Cerebellum (tissue), 4 donors: ENCODE measurements at places on chromosomes 16 and 17.

GRCh38 chr17:56793957-56794356 is 39.8 kb downstream of the C17orf67 start:
- no peak for DNase-seq

DNA sequence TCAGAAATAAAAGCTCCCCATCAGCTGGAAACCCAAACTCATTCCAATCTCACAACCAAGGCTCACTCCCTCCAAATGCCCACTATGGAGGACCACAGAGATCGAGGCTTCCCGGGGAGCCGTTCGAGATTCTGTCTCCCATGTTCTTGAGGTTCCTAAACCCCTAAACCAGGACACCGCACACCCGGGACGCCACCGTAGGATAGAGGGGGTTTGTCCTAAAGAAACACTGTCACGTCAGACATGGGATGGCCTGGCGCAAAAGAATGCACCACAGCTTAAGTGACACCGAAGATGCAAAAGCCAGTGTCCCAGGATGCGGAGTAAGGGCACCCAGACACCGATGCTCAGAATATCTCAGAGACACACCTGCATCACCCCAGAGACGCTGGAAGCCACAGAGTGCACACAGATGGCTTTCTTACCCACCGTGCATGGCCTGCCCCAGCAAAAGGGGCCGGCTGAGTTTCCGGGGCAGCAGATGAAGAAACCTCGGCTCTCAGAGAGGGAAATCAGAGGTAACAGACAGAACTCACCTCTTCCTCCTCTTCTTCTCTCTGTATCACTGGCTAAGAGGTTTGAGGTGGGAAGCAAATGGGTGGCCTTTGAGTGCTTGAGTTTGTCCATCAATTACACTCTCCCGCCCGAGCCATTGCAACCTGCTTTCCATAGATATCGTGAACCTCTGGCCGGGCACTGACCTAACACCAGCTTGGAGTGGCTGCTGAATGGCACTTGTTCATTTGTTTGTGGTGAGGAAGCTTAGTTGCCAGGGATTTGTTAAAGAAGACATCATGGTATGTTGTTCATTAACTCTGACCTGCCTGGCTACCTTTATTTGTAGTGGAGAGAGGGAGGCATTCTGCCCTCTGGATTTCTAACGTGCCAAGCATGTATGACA is 65.1 kb upstream of the TNRC6C start:
- DNase-seq = no peak

GRCh38 chr16:86959729-86960128 is 357.5 kb downstream of the C16orf95 start:
- DNase-seq = no peak

DNA sequence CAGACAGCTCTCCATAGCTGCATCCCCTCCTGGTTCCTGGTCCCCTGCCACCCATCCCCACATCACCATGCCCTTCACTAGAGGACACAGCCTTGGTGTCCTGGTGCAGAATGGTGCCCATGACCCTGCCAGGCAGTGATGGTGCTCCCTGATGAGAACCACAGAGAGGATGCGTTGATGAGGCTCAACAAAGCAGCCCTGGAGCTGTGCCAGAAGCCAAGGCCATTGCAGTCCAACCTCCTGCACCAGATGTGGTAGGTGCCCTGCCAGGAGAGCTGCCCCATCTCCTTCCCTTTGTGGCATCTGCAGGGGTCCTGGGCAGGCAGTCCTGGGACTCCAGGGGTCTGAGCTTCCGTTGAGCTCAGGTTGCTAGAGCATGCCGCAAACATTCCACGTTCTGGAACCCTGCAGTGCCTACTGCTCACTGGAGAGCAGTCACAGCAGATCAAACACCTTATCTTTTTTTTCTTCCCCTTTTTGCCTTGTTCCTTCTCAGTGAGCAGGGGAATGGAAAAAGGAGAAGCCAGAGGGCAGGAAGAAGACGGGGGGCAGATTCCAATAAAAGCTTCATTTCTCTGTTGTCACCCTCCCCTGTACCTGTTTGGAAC is 5.3 kb upstream of the EPN3 start:
- no peak for DNase-seq

DNA sequence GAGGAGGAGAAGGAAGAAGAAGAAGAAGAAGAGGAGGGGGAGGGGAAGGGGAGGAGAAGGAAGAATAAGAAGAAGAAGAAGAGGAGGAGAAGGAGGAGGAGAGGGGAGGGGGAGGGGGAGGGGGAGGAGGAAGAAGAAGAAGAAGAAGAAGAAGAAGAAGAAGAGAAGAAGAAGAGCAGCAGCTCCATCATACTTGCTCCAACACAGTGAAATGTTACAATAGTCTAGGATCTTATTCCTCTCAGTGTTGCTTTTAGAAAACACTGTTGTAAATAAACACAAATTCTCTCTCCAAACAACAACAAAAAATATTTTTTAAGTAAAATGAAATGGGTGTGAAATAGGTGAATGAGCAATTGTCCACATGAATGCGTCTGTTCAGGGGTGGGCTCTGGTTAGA is 126.6 kb upstream of the KCNJ16 start:
- DNase-seq = no peak

GRCh38 chr16:28837672-28838557 is 8.2 kb downstream of the TUFM start:
- no peak for DNase-seq

DNA sequence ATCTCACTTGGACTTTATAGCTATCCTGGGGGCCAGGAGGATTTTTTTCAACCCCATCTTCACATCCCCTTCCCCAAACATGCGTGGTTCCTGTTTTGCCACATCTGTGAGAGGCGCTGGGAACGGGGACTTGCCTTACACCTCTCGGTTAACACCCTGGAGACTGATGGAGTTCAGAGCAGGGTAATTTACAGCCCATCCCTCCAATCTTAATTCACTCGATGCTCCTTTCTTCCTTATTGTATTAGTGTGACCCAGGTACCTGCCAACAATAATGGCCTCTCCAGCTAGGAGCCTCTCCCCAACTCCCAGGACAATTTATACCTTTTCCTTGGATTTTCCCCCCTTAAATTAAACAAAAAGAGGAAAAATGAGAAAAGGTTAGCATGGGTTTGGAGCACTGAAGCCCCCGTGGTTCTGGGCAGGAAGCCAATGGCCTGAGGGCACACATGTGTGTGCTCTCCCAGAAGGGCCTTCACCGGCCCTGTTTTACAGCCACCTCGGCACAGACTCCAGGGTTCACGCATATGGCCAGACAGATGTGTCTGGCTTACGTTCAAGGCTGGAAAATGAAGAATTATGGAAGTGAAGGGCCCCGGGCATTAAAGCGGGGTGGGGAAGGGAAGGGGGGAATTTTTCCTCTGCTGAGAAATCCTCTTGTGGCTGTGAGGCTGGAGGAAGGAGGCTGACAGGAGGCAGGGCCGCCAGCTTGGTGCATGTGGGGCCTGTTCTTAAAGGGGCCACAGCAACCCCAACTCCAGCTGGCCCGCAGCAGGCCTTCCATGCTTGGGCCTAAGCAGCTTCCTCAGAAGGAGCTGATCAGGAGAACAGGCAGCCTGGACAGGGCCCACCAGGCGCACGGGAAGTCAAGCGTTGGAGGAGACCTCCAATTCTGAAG is 21.4 kb downstream of the HIC1 start:
- DNase-seq = no peak

DNA sequence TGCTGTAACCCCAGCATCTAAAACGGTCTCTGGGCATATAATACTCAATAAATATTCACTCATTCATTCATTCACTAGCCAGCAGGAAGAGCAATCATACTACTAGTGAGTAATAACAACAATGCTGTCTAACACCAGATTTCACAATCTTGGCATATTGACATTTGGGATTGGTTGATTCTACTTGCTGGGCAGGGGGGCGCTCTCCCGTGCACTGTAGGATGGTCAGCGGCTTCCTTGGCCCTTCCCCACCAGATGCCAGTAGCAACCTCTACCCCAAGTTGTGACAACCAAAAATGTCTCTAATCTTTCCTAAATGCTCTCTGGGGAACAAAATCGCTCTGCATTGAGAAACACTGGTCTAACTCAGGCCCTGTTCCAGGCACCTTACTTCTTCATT is 20.7 kb downstream of the WFDC1 start:
- DNase-seq = no peak

- DNase-seq = no peak
These were observed 84.7 kb downstream of the PLCG2 start for GRCh38 chr16:81863630-81864352.

DNA sequence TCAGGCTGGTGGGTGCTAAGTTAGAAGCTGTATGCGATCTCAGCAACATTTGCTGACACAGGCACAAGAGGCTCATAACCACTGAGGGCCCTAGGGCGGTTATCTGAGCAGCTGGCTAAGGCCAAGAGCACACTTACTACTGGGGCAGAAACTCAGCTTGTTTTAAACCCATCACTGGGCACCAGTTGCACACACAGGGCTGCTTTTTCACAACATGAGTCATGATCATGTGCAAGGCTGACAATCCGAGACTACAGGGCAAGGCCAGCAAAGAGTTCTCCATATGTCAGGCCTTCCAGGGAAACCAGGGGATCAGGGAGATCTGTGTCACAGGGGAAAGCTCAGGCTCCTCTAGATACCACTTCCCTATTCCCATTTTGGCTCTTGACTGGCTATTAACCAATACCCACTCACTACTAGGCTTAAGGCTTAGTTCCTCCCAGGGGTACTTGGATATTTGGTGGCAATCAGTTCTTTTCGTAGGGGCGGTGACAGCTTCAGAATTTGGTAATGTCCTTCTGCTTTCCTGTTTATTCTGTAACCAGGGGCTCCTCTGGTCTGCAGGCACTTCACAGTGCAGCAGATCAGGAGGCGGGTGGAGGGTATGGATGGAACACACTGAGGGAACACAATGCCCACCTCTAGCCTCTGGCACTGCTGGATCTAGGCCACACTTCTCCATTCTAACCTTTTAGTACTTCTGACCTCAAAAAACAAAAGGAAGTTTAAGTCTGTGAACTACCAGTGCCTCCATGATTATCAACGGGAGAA is 44.9 kb upstream of the ERN1 start:
- no peak for DNase-seq

DNA sequence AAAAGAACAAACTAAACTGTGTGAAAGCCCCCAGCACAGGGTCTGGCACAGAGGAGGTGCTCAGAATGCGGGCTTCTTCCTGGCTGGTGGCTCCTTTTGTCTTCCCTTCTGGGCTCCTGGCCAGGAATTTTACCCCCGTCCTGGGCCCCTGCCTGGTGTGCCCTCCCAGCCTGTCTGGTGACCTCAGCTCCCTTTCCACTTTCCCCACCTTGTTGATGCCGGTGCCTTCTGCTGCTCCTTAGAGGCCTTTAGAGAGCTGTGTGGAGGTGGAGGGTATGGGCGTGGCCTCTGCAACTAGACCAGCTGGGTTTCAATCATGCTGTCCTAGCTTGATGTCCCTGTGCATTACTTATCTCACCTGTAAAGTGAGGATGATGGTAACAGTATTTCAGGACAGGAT is 16.8 kb downstream of the PIRT start:
- no peak for DNase-seq

DNA sequence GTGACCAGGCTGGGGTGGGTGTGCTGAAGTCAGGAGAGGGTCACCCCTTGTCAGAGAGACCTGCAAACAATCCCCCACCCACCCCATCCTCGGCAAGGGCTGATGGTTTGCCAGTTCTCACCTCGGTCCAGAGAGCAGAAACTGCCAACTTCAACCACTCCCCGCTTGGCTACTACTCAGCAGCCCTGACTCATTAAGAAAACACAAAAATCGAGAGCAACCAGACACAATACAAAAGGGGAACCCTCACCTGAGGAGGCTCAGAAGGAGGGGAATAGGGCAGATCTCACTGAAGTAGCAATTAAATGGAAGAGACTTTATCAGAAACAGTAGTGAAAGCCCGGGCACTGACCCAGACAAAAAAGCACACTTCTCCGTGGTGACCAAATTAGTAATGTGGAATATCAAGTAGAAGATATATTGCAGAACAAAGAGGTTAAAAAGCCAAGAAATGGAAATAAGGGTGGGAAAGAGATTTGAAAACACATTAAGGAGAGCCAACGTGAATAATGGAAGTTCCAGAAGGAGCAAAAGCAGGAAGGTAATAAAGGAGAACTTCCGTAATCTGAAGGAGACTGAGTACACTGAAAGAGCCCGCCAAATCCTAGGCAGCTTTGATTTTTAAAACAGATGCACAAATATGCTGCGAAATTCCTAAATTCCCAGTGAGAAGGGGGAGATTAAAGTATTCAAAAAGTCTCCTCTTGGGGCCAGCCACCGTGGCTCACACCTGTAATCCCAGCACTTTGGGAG is 23.6 kb downstream of the CENPV start:
- DNase-seq = no peak

GRCh38 chr17:80827646-80828643 is 163.7 kb upstream of the CHMP6 start:
- no peak for DNase-seq

DNA sequence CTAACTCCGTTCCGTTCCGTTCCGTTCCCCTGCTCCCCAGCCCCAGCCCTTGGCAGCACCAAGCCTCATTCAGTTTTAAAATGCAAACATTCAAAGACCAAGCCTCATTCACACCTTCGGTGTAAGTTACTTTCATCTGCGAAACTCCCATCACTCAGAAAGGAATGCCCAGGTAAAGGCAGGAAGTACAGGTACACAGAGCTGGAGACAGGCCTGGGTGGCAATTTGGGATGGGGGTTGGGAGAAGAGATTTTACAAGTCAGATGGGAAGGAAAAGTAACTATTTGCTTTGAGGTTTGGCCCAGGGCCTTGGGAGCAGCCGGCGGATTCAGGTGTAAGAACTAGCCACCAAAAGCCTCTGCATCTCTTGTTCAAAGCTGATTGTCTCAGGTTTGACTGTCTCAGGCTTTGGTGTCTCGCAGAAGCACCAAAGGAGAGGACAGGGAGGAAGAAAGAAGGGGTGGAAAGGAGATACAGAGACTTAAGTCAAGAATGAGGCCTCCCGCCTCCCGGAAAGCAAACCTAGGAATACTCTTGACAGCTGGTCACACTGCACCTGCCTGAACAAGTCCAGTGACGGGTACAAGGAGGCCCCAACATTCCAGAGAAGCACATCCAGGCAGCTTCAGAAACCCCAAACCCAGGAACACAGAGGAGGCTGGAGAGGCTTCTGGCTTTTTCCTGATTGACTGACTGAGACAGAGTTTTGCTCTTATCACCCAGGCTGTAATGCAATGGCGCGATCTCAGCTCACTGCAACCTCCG is 54.7 kb downstream of the NXN start:
- no peak for DNase-seq

GRCh38 chr17:64639516-64639915 is 22.6 kb downstream of the SMURF2 start:
- DNase-seq = no peak

- no peak for DNase-seq
These were observed 4.8 kb upstream of the PIRT start for GRCh38 chr17:10842658-10843057.

GRCh38 chr17:63917646-63918045 is 993 bp downstream of the GH1 start:
- DNase-seq = no peak
